Stimulated activated CD8-positive, alpha-beta memory T cell treated with anti-CD3 and anti-CD28 coated beads, Interleukin-12 subunit alpha, Interleukin-12 subunit beta, amount 100 ng/mL, for 1 hour (primary cell): ENCODE measurements at places on chromosomes 2 and 18.

- no peak for DNase-seq
Measured at GRCh38 chr2:168037778-168038177, 209.6 kb downstream of the STK39 start.

- DNase-seq = no peak
Measured at GRCh38 chr2:126786765-126787164, 111.9 kb upstream of the TEX51 start.

GRCh38 chr2:30684516-30684915 lies 122.7 kb downstream of the CAPN13 start:
- no peak for DNase-seq

DNA sequence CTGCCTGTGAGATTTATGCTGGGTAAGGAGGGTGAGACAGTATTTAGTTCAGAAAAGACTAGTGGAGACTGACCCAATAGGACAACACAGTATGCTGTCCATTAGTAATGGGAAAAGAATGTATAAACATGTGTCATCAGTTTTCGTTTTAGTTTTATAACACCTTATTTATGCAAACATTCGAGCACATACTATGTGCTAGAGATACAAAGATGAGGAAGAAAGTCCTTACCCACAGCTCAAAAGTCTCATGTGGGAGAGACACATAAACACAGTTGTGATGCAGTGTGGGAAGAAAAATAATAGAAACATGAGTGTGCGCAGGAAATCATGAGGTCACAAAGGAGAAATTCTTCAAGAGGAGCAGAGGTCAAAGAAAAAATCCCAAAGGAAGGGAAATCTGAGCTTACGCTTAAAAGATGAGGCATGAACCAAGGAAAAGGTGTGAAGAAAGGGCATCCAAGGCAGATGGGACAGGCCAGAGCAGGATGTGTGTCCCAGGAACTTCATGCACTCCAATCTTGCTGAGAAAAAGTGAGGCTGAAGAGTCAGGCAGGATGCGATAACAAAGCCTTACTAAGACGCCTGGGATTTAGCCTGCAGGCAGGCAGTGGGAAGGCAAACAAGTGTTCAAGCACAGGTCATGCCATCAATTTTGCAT lies 8.1 kb downstream of the METTL21A start:
- DNase-seq = no peak

DNA sequence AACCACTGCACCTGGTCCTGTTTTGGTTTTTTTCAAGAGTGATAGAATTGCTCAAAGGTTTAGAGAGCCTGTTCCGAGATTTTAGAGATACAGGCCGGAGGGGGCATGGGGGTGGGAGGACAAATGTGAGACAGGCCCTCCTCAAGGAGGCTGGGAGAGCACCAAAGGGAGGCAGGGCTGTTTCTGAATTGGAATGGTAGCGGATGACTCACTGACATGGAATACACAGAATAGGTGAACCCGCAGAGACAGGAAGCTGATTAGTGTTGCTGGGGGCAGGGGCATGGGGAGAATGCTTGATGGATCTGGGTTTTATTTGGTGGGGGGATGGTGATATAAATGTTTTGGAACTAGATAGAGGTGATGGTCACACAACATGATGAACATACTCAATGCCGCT lies 111.0 kb upstream of the MGAT5 start:
- DNase-seq = no peak

- no peak for DNase-seq
Measured at GRCh38 chr2:113072584-113072983, 4.8 kb downstream of the IL1F10 start.

GRCh38 chr2:43258547-43259156 lies 32.2 kb upstream of the ZFP36L2 start:
- no peak for DNase-seq

- no peak for DNase-seq
Measured at GRCh38 chr2:148299616-148300015, 278.7 kb downstream of the MBD5 start.

DNA sequence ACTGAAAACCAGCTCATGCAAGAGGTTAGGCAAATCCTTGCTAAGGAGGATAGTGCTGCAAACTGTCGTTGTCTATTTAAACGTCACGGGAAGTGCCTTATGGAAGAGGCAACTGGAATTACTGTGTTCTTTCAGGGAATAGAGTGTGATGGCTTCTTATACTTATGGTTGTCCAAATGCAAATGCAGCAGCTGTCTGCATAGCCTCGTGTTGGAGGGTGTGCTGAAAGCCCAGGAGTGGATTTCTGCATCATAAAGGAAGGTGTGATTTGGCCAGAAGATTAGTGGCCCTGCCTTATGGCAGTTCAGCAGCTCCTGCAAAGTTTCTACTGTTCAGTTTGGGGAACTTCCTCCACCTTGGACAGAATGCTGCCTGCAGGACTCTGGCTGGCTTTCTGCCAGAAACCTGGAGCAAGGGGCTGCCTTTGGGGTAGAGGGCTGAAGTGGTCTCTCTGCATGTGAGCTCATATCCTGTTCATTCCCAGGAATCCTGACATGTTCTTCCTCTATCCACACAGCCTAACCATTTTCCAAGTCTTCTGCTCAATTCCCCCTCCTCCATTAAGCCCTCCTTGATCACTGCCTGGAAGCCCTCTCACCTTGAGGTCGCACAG lies 321.2 kb upstream of the CXCR4 start:
- DNase-seq = no peak

- DNase-seq = no peak
Measured at GRCh38 chr2:118123561-118124232, 35.4 kb downstream of the INSIG2 start.

DNA sequence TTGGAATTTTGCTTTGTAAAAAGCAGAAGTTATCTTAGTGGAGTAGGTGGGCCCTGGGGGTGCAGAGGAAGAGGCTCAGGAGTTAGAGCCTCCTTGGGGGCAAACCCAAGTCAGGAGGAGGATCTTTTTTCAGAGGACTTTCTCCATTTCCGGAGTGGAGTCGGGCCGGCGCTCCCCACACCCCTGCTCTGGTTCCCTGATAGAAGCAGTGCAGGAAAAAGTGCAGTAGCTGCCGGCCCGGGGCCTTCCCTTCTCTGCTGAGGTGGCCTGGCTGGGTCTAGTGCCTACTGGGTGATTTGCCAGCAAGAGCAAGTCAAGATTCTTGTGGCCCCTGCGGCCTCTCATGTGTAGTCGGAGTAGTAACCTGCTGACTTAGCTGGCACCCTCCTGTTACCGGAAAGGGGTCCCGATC lies 124.2 kb upstream of the HS6ST1 start:
- DNase-seq = no peak

DNA sequence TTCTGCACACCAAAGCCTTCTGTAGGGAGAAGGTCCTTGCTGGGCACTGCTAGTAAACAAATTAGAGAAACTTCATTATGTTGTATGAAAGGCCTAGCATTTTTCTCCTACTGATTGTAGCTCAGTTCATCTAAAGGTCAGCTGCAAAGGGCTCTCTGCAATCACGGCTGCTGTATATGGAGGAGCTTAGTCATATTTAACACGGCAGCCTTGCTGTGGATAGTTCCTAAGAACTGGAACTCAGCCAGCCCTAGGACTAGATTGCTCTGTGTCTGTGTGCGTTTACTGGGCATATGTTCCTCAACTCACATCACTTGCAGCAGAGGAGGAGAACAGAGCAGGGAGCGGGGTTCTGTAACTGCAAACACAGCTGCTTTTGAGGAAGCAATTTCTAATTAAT lies 1103.9 kb upstream of the KLHL29 start:
- DNase-seq = no peak
